ENCODE measurements at places on chromosomes 11 and 22. TPM values are rescaled to one million over a fixed set of nuclear protein-coding genes. Genes with fewer than 3 reads are reported as not detected.

- no peaks in the 10 kb centered on the region for H3K4me1 ChIP-seq
- H3K27me3 ChIP-seq: no peaks in the 10 kb centered on the region
- no peak overlapping the region for H3K27ac ChIP-seq
- no peak for DNase-seq
- H3K4me3 ChIP-seq: no peak overlapping the region
Observed at GRCh38 chr22:24087071-24087795, 76.1 kb downstream of the CABIN1 start.

The CRYAB gene
- 4.0 TPM for total RNA-seq

- H3K36me3 ChIP-seq: no peaks in the 10 kb centered on the region
- H3K4me1 ChIP-seq: no peaks in the 10 kb centered on the region
- no peak overlapping the region for H3K27ac ChIP-seq
- H3K27me3 ChIP-seq: no peaks in the 10 kb centered on the region
Observed at GRCh38 chr11:99281331-99281730, 260.6 kb downstream of the CNTN5 start.

DNA sequence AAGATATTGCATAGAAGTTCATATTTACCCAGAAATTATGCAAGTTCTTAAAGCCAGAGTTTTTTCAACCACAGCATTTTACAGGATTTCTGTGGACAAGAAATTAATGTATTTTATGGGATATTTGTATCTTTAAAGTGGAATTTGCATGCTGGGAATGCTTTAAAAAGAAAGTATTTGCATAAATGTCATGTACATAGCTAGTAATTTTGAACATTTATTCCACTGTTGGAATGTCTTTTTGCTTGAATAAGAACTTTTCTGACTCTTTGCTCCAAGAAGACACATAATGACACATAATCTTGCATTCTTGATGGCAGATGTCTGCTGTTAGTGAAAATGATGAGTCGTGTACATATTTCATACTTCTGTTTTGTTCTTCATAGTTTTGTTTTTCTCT is 66.6 kb downstream of the ATXN10 start:
- H3K36me3 ChIP-seq: peaks cover 8% of the 10 kb centered on the region
- no peak overlapping the region for H3K4me3 ChIP-seq
- no peak for DNase-seq
- H3K27me3 ChIP-seq: no peaks in the 10 kb centered on the region
- no peaks in the 10 kb centered on the region for H3K4me1 ChIP-seq

DNA sequence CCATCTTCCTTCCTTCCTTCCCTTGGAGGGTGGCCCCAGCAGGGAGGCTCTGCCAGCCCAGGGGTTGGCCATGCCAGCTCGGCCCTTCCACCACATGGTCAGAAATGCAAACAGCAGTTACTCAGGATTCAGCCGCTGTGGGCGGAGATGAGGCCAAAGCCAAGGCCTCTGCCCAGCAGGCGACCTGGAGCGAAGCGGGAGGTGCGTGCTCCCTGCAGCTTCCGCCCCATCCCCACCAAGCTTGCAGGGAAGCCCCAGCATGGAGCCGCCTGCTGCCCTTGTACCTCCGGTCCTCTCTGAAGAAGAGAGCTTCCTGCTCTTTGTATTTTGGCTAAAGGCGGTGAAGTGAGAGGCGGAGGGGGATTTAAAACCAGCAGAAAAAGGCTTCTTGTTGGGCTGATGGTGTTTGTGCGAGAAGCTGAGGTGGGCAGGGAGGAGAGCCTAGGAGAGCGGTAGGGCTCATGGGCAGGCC is 50.4 kb downstream of the ANO1 start:
- H3K27ac ChIP-seq: no peak overlapping the region
- DNase-seq: peak; percentile 21
- H3K36me3 ChIP-seq: no peaks in the 10 kb centered on the region
- peaks cover 14% of the 10 kb centered on the region for H3K4me1 ChIP-seq

- H3K27me3 ChIP-seq: peaks cover 33% of the 10 kb centered on the region
- no peaks in the 10 kb centered on the region for H3K36me3 ChIP-seq
- DNase-seq: no peak
- H3K27ac ChIP-seq: no peak overlapping the region
- no peak overlapping the region for H3K4me3 ChIP-seq
Observed at GRCh38 chr22:23072077-23072910, 2.0 kb downstream of the GNAZ start.

DNA sequence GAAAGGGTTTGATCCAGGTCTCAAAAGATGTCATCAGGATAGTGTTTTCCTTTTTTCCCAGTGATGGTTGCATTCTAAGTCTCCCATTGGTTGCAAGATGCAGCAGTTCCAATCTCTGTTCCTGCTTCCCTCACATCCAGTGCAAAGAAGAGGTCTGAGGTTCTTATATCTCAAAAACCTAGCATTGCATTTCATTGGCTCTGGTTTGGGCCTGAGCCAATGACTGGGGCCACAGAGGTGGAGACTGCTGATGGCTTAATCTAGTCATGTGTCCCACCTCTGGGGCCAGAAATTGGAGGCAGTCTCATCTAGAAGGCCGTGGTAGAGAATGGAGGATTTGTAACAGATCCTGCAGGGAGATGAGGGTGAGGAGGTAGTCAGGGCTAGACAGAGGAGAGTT is 13.2 kb upstream of the MICAL2 start:
- peaks cover 3% of the 10 kb centered on the region for H3K4me1 ChIP-seq
- no peak for DNase-seq
- no peaks in the 10 kb centered on the region for H3K36me3 ChIP-seq
- H3K4me3 ChIP-seq: no peak overlapping the region

The SHISAL1 gene
- 5.8 TPM for total RNA-seq

The IRF7 gene
- 9.6 TPM for total RNA-seq

The FBXO7 gene
- 59.1 TPM for total RNA-seq

- H3K27me3 ChIP-seq: no peaks in the 10 kb centered on the region
- H3K4me1 ChIP-seq: no peaks in the 10 kb centered on the region
- DNase-seq: no peak
Observed at GRCh38 chr11:107619926-107620325, 29.0 kb downstream of the ELMOD1 start.

DNA sequence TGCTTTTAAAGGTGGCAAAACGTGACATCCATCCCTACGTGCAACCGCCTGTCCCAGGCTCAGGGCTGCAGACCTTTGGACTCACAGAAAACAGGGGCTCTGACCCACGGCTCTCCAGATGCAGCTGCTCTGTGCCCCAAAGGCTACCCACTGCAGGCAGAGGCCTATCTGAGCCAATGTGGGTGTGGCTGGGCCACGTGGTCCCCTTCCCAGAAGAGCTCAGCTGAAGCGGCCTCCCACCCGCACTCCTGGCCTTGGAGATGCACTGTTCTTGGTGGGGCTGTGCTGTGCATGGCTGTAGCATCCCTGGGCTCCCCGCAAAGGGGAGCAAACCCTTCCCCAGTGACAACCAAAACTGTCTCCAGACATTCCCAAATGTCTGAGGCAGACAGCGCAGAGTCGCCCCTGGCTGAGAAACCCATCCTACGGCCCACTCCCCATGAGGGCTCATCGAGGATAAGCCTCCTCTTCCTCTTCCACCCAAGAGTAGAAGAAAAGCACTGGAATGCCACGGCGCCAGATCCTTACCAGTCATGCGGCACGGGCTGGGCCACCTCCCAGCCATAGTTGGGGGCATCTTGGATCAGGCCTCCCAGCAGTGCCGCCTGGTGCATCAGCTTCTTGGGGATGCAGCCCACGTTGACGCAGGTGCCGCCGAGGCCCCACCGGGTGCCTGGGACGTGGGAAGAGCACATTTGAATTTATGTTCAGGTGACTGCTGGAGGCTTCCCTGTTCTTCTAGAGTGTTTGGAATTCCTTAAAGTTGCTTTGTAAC is 23.1 kb upstream of the COMT start:
- no peaks in the 10 kb centered on the region for H3K27me3 ChIP-seq
- H3K27ac ChIP-seq: no peak overlapping the region
- no peak for DNase-seq
- no peak overlapping the region for H3K4me3 ChIP-seq
- H3K36me3 ChIP-seq: no peaks in the 10 kb centered on the region

DNA sequence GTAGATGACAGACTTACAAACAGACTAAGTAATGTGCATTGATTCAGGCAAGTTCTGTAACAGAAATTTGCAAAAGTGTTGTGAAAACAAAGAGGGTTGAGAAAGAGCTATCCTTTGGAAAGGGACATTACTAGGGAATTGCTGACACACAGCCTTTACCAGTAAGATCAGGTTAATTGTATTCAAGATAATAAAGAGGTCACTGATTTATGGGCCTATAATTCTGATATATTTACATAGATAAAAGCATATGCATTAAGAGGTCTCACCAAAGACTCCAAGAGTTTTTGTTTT is 138.7 kb downstream of the MAML2 start:
- no peak for DNase-seq
- no peak overlapping the region for H3K4me3 ChIP-seq
- no peaks in the 10 kb centered on the region for H3K36me3 ChIP-seq
- H3K4me1 ChIP-seq: no peaks in the 10 kb centered on the region
- no peak overlapping the region for H3K27ac ChIP-seq

- peaks cover 9% of the 10 kb centered on the region for H3K36me3 ChIP-seq
- H3K4me1 ChIP-seq: peaks cover 6% of the 10 kb centered on the region
- DNase-seq: no peak
- H3K27me3 ChIP-seq: no peaks in the 10 kb centered on the region
- H3K4me3 ChIP-seq: no peak overlapping the region
Observed at GRCh38 chr11:66814678-66815077, 28.6 kb upstream of the RCE1 start.

The PTPN5 gene
- 8.4 TPM for total RNA-seq

GRCh38 chr22:28006271-28006670 is 87.2 kb upstream of the PITPNB start:
- no peak overlapping the region for H3K4me3 ChIP-seq
- no peaks in the 10 kb centered on the region for H3K27me3 ChIP-seq
- no peaks in the 10 kb centered on the region for H3K36me3 ChIP-seq
- DNase-seq: no peak

DNA sequence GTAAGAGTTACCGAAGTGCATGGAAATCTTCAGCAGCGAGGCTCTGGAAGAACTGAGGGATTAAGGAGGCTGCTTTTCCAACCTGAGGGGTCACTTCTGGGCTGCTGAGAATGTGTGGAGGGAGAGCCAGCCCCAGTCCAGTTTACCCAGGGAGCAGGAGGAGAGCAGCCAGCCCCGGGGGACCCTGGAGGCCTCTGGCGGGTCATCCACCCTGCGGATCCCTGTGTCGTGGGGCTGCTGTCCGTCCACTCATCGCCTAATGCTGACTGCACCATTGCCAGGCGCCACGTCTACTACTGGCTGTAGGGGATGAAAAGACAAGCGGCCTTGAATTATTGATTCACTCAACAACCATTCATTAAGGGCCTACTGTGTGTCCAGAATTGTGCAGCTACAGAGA is 228.7 kb upstream of the TBCEL start:
- H3K27ac ChIP-seq: no peak overlapping the region
- no peaks in the 10 kb centered on the region for H3K36me3 ChIP-seq
- no peak for DNase-seq
- H3K4me1 ChIP-seq: no peaks in the 10 kb centered on the region

DNA sequence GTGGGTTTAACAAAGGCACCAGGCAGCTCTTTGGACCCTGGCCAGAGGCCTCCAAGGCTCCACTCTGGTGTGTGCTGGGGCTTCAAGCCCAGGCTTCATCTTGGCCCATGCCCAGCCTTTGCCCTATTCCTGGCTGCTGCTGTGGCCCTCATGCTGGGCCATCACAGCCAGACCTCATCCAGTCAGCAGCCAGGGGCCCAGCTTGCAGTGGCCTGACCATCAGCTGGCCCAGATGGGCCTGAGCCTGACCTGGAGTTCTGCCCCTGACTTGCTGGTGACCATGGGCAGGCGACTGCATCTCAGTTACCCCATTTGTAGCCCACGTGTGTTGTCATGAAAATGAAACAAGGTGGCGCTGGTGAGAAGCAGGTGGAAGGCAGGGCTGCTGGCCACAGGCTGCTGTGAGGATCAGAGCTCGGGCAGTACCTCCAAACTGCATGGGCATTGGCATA is 76.1 kb downstream of the MED15 start:
- peaks cover 7% of the 10 kb centered on the region for H3K36me3 ChIP-seq
- no peaks in the 10 kb centered on the region for H3K27me3 ChIP-seq
- peak; percentile 58 for DNase-seq
- no peaks in the 10 kb centered on the region for H3K4me1 ChIP-seq

DNA sequence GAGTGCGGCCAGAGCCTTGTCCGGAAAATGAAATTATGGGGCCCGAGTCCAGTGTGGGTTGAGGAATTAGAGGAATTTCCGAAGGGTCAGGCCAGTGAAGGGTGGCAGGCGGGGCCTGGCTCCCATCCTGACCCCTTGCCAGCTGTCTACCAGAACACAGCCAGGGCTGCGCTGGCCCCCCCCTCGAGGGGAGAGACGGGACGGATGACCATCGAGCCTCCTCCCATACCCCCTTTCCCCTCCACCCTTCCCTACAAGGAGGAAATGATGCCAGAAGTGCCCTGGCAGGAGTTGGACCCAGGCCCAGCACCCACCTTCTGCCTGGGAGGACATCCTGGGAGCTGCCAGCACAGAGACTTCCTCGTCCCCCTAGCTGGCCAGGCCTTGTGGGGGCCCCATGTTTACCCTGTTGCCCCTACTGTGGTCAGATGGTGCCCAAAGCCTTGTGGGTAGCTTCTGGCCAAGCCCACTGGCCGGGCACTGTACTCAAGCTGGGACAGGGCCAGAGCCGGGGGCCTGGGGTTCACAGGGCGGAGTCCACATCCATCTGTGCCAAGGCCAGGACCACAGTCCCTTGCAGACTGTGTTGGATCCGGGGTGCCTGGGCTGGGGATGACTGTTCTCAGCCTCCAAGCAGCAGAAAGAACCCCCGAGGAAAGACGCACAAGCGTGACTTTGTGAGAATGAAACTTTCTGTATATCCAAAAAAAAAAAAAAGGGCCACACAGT is 20.8 kb downstream of the ARVCF start:
- no peaks in the 10 kb centered on the region for H3K36me3 ChIP-seq
- no peaks in the 10 kb centered on the region for H3K27me3 ChIP-seq
- no peak overlapping the region for H3K4me3 ChIP-seq
- H3K4me1 ChIP-seq: peaks cover 30% of the 10 kb centered on the region

DNA sequence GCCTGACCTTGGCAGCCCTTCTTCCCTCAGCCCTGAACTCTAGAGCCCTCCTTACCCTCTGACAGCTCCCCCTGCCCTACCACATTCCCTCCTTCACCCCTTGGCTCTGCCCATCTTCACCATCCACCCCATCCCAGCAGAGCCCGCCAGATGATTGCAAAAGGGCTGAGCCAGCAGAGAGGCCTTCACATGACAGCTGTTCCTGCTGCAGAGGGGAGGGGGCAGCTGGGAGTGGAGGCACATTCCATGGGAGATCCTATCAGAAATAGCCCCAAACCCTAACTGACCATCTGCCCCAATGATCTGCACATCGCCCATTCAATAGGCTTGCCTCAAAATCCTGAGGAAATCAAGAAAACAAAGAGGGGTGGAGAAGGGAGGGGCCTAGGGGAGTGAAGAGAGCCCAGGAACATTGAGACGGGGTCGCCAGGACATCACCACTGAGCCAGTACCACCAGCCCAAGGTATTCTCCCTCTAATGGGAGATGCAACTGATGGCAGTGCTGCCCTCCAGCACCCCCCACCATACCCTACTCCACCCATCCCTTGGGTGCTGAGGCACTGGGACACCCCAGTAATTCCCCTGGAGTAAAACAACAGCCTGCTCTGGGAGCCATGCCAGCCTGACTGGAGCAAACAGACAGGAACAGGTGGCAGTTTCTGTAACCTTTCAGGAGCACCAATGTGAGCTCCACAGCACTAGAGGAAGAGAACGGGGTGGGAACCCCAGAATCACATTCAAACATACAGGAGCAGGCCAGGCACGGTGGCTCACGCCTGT is 8.0 kb upstream of the AHNAK start:
- DNase-seq: no peak
- peaks cover 9% of the 10 kb centered on the region for H3K36me3 ChIP-seq
- peaks cover under 1% of the 10 kb centered on the region for H3K27me3 ChIP-seq
- no peak overlapping the region for H3K4me3 ChIP-seq

- peaks cover 4% of the 10 kb centered on the region for H3K4me1 ChIP-seq
- no peaks in the 10 kb centered on the region for H3K27me3 ChIP-seq
- H3K4me3 ChIP-seq: no peak overlapping the region
- no peaks in the 10 kb centered on the region for H3K36me3 ChIP-seq
Observed at GRCh38 chr22:34849965-34850364, 216.0 kb upstream of the ISX start.
